GF-D8 (cell line): ENCODE measurements at places on chromosomes 4 and X.
A peak's percentile ranks its signal among the peaks of the same experiment; 100 is the strongest.

DNA sequence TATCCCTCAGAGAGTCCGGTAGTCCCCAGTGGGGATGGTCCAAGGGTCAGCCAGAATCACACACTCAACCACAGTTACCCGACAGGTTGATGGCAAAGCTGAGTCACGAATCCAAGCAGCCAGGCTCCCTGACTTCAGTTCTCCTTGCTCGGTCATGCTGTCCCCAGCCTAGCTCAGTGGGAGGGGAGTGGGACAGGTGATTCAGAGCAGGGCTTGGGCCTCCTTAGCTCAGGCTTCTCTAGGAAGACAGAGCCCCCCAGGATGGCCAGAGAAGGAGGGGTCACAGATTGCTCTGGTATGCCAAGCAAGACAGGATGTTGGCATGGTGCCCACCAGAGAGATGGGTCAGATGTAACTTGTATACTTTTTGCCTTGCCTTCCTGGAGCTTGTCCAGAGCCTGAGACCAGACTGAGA lies 66.5 kb downstream of the EFNB1 start:
- DNase-seq, result no peak

GRCh38 chr4:122673252-122673651 lies 52.4 kb upstream of the IL21 start:
- no peak for DNase-seq

- DNase-seq, result no peak
Observed at GRCh38 chr4:101370663-101371210, 23.4 kb upstream of the PPP3CA start.

DNA sequence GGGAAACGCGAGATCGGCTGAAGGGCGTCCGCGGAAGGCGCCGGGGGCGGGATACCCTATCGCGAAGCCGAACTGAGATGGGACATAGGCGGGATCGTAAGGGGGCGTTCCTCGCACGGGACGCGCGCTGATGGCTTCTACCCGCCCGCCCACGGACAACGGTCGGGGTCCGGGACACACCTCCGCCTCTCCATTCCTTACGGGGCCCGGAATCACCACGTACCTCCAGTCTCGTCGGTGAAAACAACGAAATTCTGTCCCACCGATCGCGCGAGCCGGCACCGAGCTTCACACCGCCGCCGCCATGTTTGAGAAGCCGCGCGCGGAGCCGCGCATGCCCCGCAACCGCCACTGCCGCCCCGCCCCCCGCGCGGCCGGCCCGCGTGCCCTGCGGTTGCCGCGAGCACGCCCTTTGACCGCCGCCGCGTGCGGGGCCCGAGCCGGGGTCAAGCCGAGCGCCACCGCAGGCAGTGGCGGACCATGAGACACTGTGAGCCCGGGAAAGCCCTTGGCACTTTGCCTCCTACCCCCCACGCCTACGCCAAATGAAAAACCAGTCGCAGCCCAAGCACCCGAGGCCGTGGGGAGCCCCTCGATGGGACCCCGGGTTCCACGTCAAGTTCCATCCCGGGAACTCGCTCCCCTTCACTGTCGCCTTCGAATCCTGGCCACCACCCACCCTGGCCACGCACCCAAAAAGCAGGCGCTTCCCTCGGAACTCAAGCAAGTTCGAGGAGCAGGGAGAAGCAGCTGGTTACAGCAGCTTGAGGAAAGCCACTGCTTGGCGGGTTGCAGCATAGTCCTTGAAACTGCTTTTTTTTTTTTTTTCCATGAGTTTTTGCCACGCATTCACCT lies at the start of gene SCML2:
SCML2 (minus strand) TSS at position 320 of the 855 bp plus-strand sequence. CDS start 20,617 bp downstream, outside the sequence.
- no peak for DNase-seq

- DNase-seq, result no peak
Observed at GRCh38 chr4:85968945-85969819, 390.7 kb downstream of the MAPK10 start.

DNA sequence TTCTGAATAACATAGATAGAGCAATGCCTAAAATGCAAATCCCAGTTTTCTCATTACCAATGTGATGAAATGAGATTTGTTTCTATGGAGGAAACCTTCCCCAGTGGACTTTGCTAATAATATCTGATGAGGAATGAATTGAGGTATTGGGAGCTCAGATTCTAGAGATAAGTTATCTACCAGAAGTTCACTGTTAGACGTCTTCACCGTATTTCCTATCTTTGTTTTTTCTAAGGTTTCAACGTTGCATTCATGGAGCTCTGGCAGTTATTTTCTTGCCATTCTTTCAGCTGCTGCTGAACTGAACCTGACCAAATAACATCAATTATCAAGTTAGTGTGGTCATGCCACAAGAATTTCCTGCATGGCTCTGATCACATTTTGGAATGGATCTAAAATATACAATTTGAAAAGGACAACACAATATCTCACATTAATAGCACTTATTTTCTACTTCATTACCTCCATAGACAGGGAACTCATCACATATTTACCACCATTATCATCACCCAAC lies 511.8 kb upstream of the LCORL start:
- DNase-seq, result no peak

GRCh38 chr4:94452476-94453371 lies 982 bp downstream of the PDLIM5 start:
- no peak for DNase-seq

GRCh38 chr4:163697121-163697520 lies 202.6 kb downstream of the TMA16 start:
- DNase-seq, result no peak

- DNase-seq, result no peak
Observed at GRCh38 chrX:36867143-36867542, 141.0 kb upstream of the FAM47C start.

- DNase-seq, result no peak
Observed at GRCh38 chr4:23922013-23922412, 32.2 kb upstream of the PPARGC1A start.

DNA sequence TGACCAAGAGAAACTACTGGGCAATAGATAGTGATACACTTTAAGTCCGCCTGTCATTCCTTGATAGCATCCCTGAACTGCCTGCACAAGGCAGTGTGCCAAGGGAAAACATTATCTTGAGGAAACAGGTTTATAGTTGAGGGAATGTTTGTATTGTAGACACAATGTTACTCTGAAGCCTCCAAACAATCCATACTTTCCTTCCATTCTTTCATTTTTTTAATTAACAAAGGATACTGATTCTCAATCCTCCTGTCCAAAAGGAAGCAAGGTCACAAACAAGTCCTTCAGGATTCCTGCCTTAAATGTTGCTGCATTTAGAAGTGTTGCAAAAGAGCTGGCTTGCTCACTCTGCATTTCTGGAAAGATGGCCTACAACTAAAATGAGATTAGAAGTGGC lies 61.7 kb upstream of the PRSS48 start:
- no peak for DNase-seq

DNA sequence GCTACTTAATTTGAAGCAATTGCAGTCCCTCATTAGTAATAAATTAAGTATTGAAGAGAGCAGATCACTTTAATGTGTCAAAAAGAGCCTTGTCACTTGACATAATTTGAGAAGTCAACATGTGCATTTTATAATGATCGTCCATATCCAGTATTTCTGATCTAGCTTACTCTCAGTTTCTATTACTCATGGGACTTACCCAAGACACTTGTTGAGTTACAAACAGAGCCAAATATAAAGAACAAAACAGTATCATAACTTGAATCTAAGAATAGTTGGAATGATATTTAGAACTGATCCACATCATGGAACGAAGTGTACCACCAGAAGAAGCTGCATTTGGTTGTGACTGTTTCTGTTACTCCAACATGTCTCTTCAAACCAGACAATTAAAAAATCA lies 54.7 kb downstream of the SLITRK4 start:
- no peak for DNase-seq

DNA sequence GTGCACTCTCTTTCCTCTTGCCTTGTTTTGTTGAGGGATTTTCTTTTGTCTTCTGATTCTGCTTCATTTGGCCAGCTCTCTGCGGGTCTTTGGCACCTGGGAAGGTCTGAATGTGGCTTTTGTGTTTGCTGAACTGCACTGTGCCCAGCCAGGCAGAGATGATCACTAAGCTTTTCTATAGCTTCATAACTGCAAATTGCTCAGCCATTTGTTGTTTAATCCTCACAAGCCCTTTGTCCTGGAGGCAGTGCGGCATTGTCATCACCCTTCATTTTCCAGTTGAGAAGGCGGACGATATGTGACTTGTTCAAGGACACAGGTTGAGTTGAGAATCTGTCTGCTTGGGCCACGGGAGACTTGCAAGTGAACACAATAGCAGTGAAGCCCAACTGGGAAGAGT lies 46.0 kb upstream of the SFRP2 start:
- no peak for DNase-seq

GRCh38 chr4:128810331-128810870 lies 901 bp downstream of the JADE1 start:
- DNase-seq, result peak; percentile 48

- DNase-seq, result no peak
Observed at GRCh38 chr4:21628116-21628670, 320.4 kb downstream of the KCNIP4 start.

DNA sequence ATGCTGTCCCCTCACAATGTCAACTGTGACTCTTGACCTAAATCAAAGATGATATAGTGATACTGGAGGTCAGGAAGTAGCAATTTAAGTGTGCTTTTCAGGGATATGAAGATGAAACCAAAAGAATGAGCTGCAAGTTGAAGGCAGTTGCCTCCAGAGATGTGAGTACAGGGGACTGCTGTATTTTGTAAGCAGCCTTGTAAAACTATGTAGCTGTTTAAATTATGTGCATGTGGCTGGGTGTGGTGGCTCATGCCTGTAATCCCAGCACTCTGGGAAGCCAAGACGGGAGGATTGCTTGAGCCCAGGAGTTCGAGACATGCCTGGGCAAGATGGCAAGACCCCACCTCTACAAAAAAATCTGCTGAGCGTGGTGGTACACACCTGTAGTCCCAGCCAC lies 15.1 kb upstream of the TNIP2 start:
- DNase-seq, result no peak

DNA sequence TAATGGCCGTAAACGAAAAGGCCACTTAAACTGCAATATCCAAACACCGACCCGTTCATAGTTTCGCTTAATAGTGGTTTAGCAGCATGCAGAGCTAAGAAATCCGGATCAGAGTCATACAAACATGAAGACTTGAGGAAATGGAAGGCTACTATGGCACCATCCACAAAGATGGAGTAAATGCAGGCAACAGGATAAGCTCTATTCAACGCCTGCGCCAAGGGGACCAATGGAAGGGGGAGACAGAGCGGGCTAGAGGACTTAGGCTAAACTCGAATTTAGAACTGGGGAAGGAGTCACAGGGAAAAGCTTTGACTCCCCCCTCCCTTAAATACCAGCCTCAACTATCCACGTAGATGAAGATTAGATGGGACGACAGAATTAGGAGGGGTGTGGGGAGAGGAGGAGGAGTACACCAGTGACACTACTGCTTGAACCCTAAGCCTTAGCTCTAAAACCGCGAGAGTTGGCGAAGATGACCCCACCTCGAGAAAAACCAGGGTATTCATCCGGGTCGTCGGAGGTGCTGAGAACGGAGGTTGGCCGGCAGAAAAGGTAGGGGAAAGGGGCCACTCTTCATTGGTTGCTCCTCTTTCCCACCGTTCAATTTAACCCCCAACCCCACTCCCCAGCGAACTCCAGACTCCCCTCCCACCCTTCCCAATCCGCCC lies 3.5 kb downstream of the HUWE1 start:
- no peak for DNase-seq

- DNase-seq, result no peak
Observed at GRCh38 chrX:132614297-132614696, 125.5 kb upstream of the MBNL3 start.

- DNase-seq, result no peak
Observed at GRCh38 chr4:61520166-61520565, 320.0 kb downstream of the ADGRL3 start.

DNA sequence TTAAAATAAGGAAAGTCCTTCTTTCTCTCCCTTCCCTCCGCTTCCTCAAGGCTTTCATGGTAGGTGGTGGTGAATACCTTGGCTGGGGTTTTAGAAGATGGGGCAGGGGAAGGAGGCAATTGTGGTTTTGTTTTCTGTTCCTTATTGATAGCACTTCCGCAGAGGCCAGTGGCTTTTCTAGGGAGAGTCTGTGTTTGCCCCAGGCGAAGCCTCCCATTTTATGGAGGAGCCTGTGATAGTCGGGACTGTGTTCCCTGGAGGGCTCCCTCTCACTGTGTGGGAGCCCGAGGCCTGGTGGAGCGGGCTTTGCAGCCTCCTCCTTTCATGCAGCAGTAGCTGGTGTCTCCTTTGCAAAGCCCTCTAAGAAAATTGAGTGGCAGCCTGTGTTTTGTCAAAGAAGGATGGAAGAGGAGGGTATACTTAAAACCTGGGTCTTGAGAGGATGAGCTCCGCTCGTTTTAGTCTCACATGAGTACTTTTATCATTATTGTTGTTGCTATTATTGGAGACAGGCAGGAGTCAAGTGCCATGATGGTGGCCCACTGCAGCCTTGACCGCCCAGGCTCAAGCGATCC lies 29.8 kb upstream of the STOX2 start:
- DNase-seq, result no peak

- no peak for DNase-seq
Observed at GRCh38 chr4:5609306-5610007, 98.9 kb downstream of the EVC2 start.

- no peak for DNase-seq
Observed at GRCh38 chrX:14963447-14964236, 90.4 kb downstream of the MOSPD2 start.

GRCh38 chrX:24575496-24575895 lies 71.7 kb downstream of the PCYT1B start:
- DNase-seq, result no peak

DNA sequence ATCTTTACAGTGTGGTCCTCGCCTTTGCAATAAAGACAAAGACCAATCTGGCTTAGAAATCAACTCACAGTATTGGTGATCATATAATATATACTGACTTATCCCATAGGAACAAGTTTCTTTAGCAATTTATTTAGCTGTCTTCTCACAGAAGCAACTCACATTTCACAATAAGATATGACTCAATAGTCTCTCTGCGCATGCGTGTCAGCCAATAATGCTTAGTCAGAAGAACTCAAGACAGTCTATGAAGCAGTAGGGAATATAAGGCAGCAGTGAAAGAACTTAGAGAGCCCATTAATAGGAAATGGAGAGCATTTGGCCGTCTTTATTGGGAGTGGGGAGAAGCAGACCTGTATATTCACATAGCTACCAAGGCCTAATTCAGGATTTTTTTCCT lies 216.7 kb downstream of the IL13RA2 start:
- DNase-seq, result no peak

DNA sequence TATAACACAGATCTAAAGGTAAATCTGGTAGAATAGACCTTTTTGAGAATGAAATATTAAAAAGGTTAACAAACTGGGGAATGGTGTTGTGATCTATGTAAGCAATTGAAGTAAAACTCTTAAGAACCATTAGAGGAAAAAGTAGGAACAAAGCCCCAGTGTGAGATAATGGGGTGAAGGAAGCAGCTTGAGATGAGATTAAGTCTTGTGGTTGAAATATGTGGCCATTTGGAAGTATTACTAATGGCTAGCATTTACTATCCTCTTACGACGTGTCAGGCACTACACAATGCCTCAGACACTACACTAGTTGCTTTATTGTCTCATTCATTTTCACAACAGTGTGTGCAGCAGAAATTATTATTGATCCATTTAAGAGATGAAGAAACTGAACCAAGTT lies 25.9 kb upstream of the NDNF start:
- DNase-seq, result no peak

DNA sequence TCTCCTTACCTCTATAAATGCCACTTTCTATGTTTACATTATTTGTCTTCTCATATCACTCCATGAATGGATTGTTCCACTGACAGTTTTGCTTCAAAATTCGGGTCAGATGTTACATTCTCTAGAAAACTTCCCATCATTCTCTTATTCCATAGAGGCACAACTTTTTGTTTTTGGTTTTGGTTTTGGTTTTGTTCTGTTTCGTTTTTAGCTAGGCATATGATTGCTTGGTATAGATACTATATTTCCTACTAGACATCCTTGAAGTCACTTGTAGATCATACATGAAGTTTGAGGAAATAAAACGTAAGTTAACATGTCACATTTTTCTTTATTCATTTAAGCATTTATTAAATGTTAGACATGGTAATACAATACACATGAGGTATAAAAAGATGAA lies 961.0 kb downstream of the PCDH18 start:
- DNase-seq, result no peak
